ENCODE measurements at places on chromosomes 6 and 20.

DNA sequence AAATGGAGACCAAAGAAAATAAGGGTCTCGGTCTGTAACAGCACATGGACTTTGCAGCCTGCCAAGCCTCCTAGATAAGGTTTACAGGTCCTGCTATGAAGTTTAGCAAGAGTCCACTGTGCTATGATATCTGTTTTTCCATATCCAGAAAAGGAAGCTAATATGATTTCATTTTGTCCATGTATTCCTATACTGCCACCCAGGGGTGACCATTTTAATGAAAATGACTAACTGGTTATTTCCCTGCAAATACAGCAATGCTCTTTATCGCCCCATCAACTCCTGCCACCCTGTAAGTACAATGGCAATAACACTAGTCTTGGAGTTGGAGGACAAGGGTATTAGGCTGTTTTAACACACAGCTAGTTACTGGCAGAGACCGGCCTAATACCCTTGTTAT, 115.2 kb upstream of the GLP1R start:
- DNase-seq: peak; percentile 2

- no peak for DNase-seq
Measured at GRCh38 chr6:62940848-62941247, 270.4 kb upstream of the FKBP1C start.

DNA sequence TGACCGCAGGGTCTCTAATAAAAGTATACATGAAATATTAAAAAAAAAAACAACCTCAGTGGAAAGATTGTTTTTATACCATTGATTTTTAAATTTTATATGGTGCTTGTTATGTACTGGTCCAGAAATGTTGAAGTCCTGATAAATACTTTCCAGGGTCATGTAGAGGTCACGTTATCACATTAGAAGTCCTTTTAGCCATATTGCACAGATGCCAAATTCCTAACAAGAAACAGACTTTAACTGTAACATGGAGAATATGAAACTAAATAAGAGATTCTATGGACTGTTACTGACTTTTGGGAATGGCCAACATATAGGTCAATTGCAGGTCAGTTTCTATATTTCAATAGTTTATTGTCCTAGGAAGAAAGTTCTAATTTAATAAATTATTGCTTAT, 89.0 kb downstream of the ADGRB3 start:
- no peak for DNase-seq

- no peak for DNase-seq
Measured at GRCh38 chr6:148203281-148203925, 139.2 kb upstream of the SASH1 start.

DNA sequence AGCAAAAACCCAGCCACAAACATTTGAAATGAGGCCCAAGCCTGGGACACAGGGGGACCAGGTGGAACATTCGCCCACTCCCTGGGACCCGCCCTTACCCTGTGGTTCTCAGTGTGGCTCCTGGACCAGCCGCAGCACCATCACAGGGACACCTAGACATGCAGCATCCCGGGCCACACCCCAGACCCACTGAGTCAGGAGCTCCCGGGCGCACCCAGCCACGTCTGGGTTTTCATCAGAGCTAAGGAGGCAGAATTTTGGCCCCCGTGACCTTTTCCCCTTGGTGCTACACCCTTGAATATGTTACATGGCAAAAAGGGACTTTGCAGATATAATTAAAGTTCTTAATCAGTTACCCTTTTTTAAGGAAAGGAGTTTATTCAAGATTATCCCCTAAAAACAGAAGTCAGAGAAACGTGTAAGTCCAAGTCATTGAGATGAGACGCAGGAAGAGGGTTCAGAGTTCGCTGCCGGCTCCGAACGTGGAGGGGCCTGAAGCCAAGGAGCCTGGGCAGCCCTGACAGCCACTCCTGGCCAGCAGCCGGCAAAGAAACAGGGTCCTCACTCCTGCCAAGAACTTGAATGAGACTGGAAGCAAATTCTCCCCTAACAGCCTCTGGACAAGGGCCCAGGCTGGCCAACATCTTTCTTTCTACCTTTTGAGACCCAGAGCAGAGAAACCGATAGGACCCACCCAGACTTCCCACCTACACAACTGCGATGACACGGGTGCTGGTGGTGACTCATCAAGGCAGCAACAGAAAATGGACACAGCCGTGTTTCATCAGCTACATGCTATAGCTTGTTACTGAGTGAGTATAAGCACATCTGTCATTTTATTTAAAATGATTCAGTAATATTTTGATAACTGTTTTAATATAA, 25.3 kb downstream of the BFSP1 start:
- no peak for DNase-seq

- no peak for DNase-seq
Measured at GRCh38 chr6:80331974-80332373, 225.5 kb downstream of the BCKDHB start.

DNA sequence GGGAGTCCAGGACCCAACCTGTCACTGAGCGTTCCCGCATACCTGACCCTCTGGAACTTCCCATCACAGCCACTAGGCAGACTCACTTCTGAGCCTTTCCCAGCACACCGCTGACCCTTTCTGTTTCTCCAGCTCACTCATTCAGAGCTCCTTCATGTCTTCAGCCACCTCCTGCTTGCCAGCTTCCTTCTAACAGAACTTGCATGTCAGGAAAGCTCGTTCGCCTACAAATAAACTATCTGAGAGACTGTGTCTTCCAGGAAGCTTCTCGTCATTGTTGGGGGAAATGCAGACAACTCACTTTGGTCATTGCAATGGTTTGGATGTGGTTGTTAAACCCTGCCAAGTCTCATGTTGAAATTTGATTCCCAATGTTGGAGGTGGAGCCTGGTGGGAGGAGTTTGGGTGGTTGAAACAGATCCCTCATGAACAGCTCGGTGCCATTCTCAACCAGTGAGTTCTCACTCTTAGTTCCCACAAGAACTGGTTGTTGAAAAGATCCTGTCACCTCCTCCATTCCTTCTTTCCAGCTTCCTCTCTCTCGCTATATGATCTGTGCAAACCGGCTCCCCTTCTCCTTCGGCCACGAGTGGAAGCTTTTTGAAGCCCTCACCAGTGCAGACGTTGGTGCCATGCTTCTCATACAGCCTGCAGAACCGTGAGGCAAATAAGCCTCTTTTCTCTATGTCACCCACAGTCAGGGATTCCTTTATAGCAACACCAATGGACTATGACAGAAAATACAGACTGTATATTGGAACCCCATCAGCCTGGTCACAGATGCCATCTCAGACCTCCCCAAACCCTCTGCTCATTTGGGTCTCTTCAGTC, 1.4 kb upstream of the MUC21 start:
- no peak for DNase-seq

DNA sequence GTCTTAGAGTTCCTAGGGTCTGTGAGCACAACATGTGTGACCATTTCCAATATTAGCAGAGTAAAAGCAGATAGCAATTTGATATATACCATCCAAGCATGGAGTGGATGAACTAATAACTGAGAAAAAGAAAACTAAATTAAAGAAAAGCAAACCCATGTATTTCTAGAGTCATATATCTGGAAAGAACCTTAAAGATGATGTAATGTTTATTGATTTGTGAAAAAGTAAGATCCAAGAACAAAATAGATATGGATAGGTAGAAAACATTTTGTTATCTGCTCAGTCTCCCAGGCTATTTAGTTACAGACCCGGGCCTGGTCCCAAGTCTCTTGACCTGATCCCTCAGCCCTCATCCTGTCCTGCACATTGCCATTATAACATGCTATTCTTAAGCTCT, 526.8 kb downstream of the EPM2A start:
- DNase-seq: no peak

DNA sequence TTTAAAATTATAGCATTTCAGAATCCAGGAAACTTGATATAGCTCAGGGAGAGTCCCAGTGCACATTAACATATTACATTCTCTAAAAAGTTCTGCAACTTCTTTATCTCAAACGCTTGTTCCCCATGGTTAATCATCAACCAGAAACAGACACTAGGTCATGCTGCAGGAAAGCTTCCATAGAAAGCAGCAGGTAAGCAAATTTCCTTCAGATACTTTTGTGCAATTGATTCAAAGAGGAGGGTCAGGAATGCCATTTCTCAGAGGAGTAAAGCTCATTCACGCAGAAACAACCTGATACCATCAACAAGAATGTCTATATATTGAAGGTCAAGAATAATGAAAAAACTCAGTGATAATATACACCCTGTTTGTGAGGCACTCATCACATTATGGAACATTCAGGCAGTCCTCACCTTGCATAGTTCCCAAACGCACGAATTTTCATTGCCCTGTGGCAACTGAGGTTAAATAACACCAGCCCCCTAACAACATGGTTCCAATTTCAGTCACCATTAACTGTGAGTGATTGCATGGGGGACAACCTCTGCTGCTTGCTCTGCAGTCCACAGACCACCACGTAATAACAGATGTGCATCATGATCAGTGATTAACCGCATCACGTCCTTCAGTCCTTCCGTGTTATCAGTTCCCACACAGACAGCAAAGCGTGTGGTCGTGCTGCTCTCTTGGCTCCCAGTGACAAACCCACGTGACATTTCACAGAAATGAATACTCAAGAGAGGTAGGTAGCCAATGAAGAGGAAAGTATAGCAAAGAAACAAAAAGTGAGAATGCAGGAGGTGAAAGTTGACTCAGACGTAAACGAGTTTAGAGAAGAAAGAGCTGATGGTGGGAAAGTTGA, 95.7 kb downstream of the LY86 start:
- no peak for DNase-seq

DNA sequence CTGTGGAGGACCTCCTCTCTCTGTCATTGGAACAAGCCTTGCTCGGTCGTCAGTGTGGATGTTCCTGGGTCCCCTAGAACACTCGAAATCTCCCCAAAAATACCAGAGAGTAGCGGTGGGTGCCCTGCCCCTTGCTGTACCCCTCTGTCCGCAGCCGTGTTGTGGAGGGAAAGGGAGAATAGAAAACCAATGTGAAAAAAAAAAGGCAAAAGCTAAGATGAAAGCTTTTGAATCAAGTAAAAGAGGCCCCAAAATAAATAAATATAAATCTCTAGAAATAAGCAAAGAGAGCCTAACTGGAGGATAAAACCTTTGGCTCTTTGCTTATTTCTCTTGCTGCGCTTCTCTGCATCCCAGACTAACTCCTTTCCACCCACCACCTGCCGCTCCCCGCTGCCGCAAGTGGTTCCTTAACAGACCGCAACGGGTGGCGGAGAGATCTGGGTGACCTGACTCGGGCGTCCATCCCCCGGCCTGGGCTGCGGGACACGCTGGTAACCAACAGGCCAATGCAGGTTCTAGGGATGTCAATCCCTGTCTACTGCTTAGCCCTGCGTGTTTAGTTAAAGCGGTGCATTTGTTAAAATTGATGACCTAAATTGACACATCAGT, 110.0 kb downstream of the GPX5 start:
- DNase-seq: no peak

DNA sequence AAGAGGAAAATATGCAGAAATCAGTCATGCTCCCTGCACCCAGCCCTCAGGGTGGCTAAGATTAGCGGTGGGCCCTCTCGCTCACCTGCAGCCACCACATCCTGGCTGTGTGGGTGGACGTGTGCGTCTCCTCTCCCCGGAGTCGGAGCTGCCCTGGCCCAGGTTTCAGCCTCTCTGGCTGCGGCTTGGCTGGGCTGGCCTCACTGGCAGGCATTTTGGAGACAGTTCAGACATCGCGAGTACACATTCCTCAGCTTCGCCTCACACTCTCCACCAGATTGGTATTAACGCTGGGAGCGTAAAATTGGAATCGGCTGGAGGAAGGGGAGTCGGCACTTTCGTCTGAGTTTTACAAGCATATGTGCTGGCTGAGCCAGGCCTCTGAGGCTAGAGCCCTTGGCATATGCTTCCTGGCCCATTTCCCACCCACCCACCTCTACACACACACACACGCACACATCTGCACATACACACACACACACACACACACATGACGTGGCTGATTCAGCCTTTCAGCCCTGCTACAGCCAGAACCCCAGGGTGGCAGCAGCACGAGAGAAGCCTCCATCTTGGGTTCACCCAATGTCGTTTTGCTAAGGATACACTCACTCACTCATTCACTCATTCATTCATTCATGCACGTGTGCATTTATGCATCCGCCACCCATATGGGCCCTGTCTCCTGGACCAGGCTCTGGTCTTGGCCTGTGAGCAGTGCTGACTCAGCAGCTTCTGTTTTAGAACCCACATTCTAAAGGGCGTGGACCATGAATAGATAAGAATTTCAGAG, 42.9 kb downstream of the BCAS4 start:
- no peak for DNase-seq

DNA sequence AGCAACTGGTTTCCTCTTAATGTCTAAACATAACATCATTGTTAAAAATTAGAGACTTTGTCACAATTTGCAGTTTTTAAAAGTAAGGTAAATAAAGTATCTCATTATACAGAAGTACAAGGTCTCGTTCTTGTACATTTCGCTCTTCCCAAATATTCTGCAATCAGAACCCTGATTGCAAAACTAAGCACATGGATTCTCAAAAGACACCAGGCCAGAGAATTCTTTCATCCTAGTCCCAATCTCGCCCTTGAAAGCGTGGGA, 355 bp upstream of the AKAP7 start:
- DNase-seq: no peak

DNA sequence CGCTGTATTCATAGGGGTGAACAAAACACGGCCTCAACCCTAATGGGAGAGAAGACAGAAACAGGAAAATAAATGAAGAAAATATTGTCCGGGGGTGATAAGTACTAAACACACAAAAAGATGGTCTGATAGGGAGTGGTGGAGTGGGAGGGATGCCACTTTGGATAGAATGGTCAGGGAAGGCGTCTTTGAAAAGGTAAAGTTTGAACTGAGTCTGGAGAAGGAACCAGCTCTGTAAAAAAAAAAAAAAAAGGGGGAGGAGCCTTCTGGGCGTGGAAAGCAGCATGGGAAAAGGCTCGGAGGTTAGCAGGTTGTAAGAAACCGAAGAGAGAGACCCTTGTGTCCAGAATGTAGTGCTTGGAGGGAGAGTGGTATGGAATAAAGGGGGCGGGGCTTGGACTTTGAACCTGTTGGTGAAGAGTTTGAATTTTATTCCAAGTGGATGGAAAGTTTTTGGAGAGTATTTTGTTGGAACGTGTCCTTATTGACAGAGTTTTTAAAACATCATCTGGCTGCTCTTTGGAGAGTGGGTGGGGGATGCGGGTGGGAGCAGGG, 1.8 kb downstream of the CHMP4B start:
- no peak for DNase-seq

DNA sequence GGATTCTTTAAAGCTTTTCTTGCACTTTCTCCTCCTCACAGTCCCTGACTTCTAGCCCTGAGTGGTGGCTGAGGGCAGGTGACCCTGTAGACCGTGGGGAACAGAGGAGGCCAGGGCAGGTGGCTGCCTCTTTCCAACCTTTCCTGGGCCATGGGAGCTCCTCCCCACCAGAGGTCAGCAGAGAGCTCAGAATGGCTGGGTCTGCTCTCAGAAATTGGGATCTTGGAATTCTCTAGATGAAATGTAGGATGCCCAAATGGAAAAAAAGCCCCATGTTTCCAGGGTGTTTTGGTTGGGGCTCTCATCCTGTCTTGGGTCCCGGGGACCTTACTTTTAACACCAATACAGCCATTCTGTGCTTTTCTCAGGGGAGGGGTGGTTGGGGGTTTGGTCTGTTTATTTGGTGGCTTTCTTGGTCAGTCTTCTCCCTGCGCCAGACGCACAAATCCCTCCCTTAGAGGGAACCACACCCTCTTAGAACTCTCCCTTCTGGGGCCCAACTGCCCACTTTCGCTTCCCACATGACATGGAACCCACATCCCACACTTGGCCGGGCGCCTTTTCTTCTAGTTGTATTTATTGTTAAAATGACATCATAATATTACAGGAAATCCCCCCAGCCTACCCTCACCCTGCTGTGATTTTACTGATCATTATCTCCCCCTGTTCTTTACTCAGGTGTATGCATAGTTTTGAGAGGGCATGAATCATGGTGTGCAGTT, 17.9 kb downstream of the GNAS start:
- no peak for DNase-seq

- peak; percentile 78 for DNase-seq
Measured at GRCh38 chr20:10218536-10219451, at the start of gene SNAP25. Gene SNAP25 (plus strand): TSS chr20:10218830. CDS start chr20:10275492, 56,662 bp downstream.

All from Jurkat, Clone E6-1 (cell line).